ENCODE measurements at places on chromosomes 5 and 9. TPM values are rescaled to one million over a fixed set of nuclear protein-coding genes. Genes with fewer than 3 reads are reported as not detected.
A peak's percentile ranks its signal among the peaks of the same experiment; 100 is the strongest.

Gene EIF4E1B
- total RNA-seq = not detected

Gene FOXD4L4
- 0.19 TPM for total RNA-seq

Gene FOXI1
- total RNA-seq = not detected

Gene GGTA1
- total RNA-seq = 17.6 TPM

Gene ANKRD34B
- not detected for total RNA-seq

Gene TXNDC8
- not detected for total RNA-seq

Gene PLPP7
- total RNA-seq = 9.5 TPM

Gene HOMER1
- 6.2 TPM for total RNA-seq

Gene ADGRD2
- not detected for total RNA-seq

Gene SLC1A3
- total RNA-seq = 23.5 TPM

Gene DPYSL3
- total RNA-seq = 344 TPM

Gene ANKDD1B
- 2.1 TPM for total RNA-seq

GRCh38 chr5:65625743-65626142, 916 bp downstream of the SHLD3 start:
- DNase-seq = no peak

DNA sequence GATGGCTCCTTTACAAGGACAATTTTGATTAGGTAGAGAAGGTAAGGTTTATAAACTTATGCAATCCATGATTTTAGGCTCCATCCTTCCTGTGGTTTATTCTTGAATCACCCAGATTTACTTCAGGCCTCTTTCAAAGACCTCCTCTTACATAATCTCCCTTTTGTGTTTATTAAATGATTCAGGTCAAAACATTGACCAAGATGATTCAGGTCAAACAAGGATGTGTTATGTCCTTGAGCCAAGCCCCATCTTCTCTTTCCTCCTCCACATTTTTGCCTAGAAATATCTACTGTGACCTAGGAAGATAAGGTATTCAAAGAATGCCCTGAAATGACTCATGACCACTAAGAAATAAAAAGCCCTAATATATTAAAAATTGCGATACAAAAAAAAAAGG, 31.8 kb upstream of the TLR4 start:
- DNase-seq = no peak

DNA sequence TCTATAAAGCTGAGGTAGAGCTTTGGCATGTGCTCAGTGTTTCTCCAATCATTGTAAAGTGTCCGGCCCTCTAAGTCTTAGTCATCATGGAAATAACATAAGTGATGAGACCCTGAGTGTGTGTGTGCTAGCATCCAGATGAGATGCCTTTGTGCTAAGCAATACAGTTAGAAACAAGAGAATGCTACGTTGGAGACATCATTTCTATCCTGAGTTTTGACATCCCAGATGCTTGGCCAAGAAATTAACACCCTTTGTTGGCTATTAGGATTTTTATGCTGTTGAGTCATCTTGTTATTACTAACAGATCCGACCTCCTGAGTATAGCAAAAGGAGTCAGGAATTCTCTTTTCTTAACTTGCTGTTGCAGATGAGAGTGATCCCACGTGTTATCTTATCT, 508.0 kb downstream of the GADD45G start:
- DNase-seq = no peak

GRCh38 chr9:127214421-127215267, 49.9 kb upstream of the GARNL3 start:
- peak; percentile 84 for DNase-seq

GRCh38 chr9:108245331-108245730, 610.5 kb downstream of the ACTL7B start:
- no peak for DNase-seq

DNA sequence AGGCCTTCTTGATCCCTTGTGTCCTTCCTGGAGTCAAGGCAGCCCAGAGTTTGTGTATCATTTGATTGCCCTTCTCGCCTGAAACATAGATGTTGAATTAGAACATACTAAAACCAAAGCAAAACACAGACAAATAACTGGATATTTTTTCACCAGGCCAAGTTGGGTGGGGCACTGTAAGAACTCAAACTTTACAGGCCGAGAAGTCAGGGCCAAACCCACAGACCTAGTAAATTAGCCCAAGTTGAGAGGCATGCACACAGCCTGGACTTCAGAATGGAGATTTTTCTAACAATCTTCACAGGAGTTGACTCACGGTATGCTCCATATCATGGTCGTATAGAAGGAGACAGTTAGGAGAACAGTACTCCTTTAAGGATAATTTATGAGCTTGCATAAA, 121.7 kb downstream of the PIK3R1 start:
- DNase-seq = no peak

GRCh38 chr9:104386425-104387069, 117.5 kb upstream of the OR13F1 start:
- DNase-seq = no peak

DNA sequence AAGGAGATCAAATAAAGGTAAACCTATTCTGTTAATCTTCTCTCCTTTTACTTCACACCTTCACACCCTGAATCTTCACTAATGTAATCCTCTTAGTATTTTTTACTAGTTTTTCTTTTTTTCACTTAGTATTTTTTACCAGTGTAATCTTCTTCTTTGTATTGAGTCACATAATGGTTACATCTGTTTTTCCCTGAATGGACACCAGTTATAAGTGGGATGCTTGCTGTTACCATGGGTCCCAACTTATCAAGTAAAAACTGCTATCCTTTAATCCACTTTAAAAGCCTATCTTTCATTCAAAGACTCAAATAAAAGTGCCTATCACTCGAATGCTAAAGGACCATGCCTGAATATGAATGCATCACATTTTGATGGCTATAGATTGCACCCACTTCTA, 15.1 kb downstream of the ZFAND5 start:
- no peak for DNase-seq

DNA sequence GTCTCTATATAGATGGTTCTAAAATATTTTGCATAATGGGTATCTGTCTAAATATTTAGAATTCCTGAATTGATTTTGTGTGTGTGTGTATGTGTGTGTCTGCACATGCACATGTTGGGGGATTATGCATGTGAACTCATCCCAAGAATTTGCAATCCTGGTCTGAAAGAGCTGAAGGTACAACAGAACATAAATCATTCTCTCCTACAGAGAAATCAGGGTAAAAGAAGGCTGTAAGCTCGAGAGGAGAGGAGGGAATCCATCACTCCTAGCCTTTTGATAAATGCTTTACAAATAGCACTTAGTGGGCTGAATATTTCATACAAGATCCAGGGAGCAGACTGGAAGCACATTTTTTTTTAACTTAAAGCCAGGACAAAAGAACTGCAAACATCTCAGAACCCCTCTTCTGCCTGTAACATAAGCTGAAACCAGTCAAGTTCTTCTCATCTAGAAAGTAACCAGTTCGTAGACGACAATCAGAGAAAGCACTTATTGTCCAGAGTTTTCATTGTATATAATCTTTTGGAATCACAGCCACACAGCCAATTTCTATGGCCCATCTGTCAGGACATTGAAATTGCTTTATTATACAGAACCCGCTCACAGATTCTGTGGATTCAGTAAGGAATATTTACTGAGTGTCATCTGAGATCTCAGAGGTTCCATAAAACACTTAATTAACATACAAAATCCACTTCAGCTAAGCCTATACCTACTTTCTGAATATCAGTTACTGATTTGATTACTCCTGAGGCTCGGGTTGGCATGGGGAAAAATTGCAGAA, 541.4 kb upstream of the ZNF462 start:
- no peak for DNase-seq

DNA sequence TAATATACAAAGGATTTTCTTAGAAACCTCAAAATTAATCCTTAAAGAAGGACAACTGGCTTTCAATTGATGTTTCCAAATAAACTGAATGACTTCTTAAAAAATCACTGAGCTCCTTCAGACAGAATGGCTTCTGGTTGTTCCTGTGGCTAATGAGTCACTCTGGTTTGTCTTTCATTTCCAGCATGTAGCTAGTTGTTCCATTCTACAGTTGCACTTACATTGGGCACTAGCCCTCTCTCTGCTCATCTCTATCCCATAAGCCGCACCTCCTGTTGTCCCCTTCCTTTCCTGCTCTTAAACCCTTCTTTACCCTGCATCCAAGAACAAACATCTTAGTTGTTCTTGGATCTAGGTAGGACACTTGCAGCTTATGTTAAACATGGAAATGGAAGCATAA, 235.3 kb upstream of the HAPLN1 start:
- DNase-seq = no peak

DNA sequence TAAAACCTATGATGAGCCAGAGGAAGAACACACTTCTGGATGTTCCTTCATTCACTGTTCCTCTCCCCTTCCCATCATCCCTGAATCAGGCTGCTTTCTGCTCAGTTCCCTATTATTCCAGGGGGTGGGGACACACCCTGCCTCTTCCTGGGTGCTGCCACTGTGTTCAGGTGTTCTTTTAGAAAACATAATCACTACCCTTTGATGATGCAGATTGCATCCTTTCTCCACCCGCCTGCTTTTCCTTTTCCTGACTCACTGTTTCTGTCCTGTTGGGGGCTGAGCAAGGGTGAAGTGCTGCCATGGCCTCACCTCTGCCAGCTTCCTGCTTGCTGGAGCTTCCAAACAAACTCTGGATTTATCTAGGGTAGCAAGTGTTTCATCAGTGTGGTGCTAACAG, 331.9 kb upstream of the GRIA1 start:
- DNase-seq = no peak

GRCh38 chr5:169243651-169244422, 57.1 kb downstream of the SLIT3 start:
- DNase-seq = no peak

GRCh38 chr9:120403543-120403856, 176.5 kb downstream of the CDK5RAP2 start:
- no peak for DNase-seq

DNA sequence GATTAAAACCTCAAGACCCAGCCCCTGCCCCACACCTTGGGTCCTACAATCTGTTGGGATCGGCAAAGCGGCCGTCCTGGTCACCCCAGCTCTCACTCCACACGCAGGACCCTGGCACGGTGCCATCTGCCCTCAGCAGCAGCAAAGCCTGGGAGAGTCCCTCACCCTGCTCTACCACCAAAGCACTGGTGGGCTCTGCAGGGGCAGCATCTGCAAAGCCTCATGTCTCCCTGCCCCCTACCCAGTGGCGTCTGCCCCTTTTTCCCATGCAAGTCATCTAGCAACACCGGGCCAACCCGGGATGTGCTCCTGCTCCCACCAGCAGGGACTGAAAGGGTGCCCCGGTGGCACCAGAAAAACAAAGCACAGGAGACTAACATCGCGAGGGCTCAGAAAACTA, 19.6 kb upstream of the CNOT6 start:
- peak; percentile 39 for DNase-seq

- DNase-seq = no peak
Measured at GRCh38 chr9:70479880-70480291, 65.4 kb upstream of the KLF9 start.

- no peak for DNase-seq
Measured at GRCh38 chr5:159780246-159780645, 136.0 kb upstream of the ADRA1B start.

- no peak for DNase-seq
Measured at GRCh38 chr5:176788941-176789872, 21.2 kb upstream of the UNC5A start.

- DNase-seq = no peak
Measured at GRCh38 chr5:493758-494157, 30.5 kb downstream of the SLC9A3 start.

DNA sequence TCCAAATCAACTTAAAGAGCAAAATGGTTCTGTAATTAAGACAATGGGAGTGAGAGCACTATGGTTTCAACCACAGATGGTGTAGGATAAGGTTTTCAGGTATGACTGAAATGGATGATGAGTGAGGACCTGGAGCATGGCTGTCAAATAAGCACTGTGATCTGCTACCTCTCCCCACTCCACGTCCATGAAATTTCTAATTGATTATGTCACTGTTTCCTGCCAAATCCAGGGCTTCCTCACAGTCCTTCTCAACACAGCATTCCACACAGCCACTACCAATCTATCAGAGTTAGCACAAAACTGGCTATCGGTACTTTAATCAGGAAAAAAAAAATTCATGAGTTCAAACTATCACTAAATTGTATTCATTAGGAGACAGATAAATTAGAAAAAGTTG, 420.4 kb upstream of the WWC1 start:
- no peak for DNase-seq

- no peak for DNase-seq
Measured at GRCh38 chr5:37570597-37570996, 191.5 kb downstream of the WDR70 start.
